ENCODE measurements at places on chromosomes 12 and 14. TPM values are rescaled to one million over a fixed set of nuclear protein-coding genes. Genes with fewer than 3 reads are reported as not detected.

The FAM90A1 gene
- total RNA-seq = 0.33 TPM

The PTCSC3 gene
- total RNA-seq = not detected

The TAS2R42 gene
- total RNA-seq = not detected

The LRP1-AS gene
- total RNA-seq = not detected

All from fibroblast of lung (primary cell).